Stimulated activated CD4-positive, alpha-beta T cell treated with anti-CD3 and anti-CD28 coated beads, TNF-alpha, amount 100 ng/mL, for 1 hour (primary cell): ENCODE measurements at places on chromosomes 7 and 10.

DNA sequence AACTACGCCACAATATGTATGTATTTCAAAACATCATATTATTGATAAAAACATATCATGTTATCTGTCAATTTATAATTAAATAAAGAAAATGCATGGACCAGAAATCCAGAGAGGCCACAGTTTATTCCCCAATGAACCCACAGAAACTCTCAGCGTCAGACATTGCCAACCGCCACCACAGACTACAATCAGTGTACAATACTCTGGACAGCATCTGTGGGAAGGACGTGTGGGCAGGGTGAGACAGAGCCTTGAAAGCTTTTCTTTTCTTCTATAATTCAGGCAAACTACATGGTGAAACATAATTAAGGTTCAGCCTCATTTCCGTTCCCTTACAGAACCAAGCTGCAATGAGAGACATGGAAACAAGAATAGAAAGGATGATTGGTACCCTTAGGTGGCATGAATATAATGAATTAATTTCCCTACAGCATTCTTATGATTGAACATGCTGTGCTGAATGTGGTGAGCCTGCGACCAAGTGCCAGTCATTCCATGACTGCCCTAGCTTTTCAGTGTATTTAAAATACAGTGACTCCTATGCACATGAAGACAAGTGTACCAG, 909.3 kb downstream of the SORCS1 start:
- no peak for DNase-seq

DNA sequence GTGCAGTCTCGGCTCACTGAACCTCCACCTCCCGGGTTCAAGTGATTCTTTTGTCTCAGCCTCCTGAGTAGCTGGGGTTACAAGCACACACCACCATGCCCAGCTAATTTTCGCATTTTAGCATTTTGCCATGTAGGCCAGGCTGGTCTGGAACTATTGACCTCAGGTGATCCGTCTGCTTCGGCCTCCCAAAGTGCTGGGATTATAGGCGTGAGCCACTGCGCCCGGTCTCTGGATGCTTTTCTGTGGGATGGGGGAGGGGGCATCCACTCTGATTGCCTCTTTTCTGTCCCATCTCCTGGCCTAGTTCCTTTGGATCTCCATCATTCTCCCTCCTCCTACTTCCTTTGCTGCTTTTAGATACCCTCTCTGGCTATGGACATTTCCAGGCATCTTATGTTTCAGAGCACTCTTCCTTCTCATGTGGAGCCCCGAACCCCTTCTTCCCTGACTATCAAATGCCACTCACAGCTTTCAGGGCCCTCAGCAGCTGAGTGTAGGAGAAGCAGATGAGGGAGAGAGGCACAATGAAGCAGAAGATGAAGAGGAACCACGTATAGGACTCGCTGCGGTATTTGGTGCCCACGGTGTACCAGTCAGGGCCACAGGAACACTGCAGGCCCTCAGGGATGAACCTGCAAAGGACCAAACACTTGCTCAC, 1.4 kb downstream of the OPN1SW start:
- no peak for DNase-seq

- DNase-seq = no peak
Measured at GRCh38 chr10:22615819-22616499, 98.4 kb downstream of the PIP4K2A start.

DNA sequence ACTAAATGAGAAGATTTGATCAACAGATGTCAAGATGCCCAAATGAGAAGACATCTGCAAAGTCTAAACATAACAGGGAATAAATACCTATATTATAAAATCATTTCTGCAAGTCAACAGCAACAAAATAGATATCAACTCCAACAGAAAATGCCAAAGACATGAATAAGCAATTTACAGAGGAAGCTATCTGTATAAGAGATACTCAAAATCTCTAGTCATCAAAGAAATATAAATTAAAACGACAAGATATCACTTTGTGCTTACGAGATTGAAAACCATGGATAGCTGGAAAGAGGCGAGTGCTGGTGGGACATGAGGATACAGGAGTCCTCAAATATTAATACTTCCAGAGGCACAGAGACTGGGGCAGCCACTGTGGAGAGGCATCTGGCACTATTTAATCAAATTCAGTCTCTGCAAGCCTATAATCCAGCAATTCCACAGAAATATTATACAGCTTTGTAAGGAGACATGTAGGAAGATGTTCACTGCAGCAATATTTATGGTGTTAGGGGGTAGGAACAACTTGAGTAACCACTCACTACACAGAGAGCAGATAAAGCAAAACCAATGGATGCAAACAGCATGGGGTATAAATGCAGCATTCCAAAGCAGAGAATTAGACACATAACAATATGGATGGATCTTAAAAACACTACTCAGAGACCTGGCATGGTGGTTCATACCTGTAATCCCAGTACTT, 4.8 kb downstream of the DNMBP start:
- DNase-seq = no peak
